Amniotic epithelial cell (primary cell): ENCODE measurements at places on chromosomes 7 and 10.

DNA sequence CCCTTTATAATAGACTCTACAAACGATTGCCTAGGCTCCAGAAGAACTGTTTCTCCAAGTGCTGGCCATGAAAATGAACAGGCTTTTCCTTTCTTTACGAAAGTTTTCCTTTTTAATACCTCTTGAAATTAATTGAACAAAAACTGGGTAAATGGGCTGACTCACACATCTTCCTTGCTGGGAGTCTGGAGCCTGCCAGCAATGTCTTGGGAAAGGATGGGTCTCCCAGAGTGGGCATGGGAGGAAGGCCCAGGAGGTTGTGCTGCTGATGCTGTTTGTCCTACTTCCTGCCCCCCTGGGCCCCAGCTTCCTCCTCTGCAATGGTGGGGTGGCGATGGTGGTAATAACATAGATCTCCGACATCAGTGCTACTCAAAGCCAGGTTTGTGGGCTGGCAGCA is 174.1 kb downstream of the RPS24 start:
- peak; percentile 11 for DNase-seq

GRCh38 chr7:132980402-132980801 is 101.5 kb downstream of the CHCHD3 start:
- no peak for DNase-seq

GRCh38 chr10:89237849-89238248 is 13.7 kb downstream of the LIPA start:
- no peak for DNase-seq

DNA sequence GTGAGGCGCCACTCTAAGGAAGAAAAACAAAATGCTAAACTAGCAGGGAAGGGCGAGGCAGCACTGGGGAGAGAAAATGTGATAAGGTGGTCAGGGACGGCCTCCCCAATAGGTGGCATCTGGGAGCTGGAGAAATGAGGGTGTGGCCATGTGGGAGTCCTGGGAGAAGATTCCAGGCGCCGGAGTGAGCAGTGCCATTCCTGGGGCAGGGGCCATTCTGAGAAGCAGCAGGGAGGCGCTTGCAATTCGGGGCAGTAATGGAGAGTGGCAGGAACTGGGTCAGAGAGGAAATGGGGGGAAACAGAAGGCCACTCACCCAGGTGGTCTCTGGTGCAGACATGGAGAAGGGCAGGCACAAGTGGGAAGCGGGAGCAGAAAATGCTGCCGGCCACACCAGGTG is 61.8 kb upstream of the LRRC18 start:
- no peak for DNase-seq

- peak; percentile 36 for DNase-seq
Observed at GRCh38 chr10:108736111-108736510, 1187.2 kb downstream of the XPNPEP1 start.

GRCh38 chr10:104527013-104527412 is 114.1 kb upstream of the SORCS3 start:
- peak; percentile 16 for DNase-seq

DNA sequence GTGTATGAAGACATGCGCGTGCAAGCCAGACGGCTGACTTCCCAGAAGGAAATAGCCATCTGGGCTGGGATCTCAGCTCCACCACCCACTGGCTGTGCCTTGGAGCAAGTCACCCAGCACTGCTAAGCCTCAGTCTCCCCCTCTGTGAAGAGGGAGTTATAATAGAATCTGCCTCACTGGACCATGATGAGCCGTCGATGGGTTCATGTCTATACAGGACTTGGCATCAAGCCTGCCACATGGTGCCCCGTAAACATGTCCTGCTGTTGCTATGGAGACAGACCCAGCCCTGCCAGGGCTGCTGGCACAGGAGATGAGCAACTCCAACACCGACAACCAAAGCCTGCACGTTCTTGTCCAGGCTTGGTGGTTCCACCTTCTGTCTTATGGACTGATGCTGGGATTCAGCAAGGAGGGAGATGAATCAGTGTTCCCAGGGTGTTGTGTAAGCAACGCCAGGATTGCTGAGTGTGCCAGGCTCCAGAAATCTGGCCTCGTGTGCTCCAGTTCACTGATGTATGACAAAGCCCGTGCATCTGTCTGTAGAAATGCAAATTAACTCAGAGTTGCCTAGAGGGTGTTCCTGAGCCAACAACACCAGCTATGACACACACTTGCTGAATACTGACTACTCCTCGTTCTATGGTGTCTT is 5.6 kb downstream of the GPR15LG start:
- DNase-seq: peak; percentile 79

DNA sequence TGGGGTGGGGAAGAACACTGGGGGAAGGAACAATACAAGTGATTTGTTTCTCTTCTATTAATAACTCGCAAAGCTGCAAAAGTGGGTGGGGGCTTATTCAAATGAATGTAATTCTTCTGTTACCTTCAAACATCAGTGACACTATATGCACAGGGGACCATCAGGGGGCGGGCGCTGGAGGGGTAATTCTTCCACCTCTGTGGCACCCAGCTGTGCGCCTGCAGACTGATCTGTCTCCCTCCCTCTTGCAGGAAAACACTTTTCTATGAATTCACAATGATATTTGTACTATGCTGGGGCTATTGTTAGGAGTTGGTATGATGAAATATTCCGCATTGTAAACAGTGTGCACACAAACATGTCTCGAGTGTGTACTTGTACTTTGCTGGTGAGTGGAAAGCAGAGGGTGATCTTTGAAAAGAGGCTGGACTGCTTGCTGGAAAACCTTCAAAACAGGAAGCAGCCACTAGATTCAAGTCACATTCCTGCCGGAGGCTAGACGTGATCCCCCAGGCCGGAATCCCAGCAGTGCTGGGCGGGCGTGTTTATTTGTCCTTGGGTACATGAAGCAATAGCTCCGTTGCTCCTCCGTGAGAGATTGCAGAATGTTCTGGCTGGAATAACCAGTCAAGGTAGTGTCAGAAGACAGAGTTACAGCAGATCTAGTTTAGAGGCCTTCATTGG is 15.8 kb upstream of the BNIP3 start:
- DNase-seq: peak; percentile 97

GRCh38 chr10:84719687-84720086 is 391.3 kb downstream of the CCSER2 start:
- DNase-seq: no peak

GRCh38 chr7:92949748-92950147 is 113.4 kb upstream of the CDK6 start:
- peak; percentile 7 for DNase-seq

DNA sequence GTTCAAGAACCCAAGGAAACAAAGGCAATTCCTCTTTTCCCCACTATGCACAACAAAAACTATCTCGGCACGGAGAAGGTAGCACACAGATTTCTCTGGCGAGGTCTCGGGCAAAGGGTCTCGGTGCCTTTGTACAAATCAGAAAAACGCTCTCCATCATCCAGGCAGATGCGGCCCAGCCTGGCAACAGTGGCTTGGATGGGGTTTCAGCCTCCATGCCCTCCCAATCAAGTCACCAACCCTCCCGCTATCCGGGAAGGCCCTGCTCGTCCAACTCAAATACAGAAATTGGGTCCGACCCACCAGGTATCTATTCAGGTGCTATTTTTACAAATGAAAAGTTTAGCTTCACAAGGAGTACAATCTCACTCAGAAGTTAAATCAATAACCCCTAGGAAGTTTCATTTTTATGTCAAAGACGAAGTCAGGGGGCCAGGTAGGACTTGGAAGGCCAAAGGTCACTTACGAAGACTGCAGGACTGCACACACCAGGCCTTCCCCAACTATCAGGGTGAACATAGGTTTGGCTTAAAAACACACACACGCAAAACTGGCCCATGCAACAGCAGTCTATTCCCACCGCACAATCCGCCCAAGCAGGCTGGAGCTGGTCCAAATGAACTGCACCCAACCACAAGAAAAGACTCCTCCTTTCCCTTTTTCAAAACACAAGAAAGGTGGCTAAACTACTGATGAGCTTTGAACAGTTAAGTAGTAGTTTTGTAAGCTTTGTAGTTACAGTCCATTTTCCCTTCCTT is 43.0 kb downstream of the GNA12 start:
- peak; percentile 78 for DNase-seq

DNA sequence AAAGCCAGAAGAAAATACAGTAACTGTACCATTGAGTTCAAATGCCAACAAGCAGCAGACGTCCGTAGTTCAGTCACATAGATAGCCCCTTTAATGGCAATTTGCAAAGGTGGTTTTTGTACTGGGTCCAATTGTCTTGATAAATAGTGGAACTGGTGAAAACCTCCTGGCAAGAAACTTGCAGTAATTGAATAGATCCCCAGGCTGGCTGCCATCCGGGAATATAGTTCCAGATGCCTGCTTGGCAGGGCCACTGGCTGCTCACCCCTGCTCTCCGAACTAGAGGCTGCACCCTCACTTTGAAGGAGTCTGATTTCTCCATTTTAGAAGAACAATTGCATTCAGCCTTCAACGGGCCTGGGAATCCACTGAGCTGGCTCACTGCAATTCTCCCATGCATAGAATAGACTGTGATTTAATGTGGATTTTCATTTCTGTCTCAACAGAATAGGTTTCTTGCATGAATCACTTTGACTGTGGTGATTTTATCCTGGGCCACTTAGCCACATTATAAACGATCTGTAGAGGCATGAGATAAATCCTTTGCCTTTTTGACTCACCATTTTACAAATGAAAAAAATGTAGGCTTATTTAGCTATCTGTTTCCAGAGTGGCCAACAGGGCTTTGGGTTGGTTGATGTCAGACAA is 35.9 kb upstream of the ELMO1 start:
- DNase-seq: no peak

DNA sequence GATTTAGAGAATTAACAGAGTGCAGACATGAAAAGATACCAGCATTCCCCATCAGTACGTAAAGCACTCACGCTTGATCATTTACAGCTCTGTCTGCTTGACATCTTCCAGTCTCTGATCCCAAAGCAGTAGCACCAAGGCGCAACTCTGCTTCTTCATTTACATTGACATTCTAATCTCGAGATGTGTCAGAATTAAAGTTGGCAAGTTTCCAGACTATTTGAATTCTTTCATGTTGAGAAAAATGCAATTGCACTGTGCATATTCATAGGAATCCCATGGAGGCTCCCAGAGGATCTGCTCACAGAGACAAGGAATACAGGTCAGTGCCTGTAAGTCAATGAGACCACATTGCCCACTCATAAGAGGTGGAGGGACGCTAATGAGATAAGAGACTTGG is 183.9 kb downstream of the LRRN3 start:
- DNase-seq: peak; percentile 71

DNA sequence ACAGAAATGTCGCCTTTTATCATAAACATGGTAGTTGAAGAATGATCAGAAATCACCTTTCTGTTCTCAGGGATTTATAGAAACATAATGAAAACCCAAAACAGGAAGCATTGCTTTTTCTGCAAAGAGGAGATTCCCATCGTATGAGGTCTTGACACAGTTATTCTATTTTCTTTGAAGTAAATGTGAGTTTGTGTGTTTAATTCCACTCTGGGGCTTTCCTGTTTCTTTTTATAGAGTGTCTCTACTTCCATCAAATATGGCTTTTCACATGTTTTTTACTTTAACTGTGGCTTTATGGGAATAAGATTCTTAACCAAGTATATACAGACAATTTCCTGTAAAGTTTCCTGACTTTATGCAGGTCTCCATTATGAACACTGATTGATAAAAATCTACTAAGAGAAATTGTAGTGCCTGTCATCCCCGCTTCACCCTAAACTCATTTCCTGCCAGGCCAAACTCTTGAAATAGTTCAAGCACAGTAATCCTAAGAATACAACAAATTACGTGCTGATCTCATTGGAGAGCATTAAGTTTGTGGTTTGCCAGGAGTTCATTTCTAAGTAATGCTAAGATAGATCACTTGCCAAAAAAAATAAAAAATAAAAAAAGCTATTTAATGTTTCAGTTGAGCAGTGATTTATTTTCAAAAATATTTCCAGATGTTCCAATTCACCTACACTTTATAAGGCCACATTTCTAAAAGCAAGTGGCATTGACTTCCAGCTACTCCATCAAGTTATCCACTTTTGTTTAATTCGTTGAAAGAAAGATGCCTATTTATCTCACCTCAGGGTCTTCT is 52.2 kb upstream of the SEC61G start:
- peak; percentile 60 for DNase-seq

DNA sequence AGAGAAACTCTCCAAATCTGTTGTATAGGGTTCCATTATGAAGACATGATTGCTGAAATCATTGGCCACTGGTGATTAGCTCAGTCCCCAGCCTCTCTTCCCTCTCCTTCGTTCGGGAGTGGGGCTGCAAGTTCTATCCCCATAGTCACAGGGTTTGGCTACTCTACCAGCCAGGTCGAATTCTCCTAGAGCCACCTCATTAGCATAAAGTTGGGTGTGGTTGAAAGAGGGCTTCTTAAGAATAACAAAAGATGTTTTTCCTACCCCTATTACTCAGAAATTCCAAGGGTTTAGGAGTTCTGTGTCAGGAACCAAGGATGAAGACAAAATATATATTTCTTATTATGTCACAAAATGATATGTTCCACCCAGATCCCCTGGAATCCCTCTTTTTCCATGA is 166.2 kb upstream of the YAE1 start:
- DNase-seq: no peak

DNA sequence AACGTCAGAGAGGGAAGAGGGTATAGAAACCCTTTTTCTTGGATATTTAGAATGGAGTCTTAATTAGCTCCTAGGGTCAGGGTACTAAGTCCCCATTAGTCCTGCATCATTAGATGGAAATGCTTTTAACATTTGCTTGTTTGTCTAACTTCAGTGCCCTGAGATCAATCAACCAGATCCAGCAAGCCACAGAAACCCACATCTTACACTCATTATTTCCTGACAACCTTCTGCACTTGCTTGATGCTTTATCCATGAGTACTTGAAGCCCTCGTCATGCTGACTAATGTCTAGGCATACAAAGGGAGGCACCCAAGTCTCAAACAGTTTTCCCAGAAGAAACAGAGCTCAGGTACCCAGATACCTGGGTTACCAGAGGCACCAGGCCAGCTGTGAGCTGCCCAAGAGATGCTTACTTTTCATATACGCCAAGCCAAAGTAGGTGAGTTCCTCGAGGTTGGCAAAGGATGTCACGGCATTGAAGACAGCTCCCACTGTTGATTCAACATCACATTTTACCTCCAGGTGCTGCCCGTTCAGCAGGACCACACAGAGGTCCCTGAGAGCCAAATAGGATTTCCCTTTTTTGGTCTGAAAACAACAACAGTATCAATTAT is 42.7 kb downstream of the FRMPD2 start:
- no peak for DNase-seq

DNA sequence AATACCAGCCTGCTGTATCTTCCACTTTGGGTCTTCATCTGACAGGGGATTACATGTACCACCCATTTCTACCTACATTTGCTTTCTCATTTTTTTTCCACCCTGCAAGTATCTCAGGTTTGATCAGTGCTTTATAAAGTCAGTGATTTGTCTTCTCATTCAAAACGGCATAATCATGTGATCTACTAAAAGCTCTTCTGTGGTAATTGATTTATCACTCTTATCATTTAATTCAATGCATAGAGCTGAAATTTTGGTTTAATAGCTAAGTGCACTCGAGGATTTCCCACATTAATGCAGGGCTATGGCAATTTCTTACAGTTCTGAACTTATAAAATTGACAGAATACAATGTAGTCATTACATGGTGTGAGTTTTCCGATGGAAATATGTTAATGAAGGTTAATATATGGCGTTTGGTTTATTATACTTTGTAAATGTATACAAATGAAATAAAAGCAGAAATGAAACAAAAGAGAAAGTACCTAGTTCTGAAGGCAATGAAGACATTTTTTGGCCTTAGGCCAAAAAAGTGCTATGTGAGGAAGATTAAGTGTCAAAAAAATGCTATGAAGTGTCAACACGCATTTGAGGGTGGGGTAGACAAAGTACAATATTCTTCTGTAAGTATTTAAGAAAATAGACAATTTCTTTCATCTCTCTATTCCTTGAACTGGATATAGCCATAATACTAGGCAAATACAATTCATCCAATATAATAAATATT is 457.3 kb downstream of the ETV1 start:
- DNase-seq: peak; percentile 7

- DNase-seq: no peak
Observed at GRCh38 chr7:499853-500485, 19.7 kb downstream of the PDGFA start.
